ENCODE measurements at places on chromosomes 11 and 22. TPM values are rescaled to one million over a fixed set of nuclear protein-coding genes. Genes with fewer than 3 reads are reported as not detected.

Gene BID
- total RNA-seq = 22.0 TPM

Gene APOL4
- total RNA-seq = 0.70 TPM

Gene TRPC6
- total RNA-seq = not detected

Gene PATE2
- not detected for total RNA-seq

Gene C11orf97
- total RNA-seq = not detected

Gene API5
- 186 TPM for total RNA-seq

Gene LRP4
- total RNA-seq = 0.20 TPM

Gene NXPE2
- not detected for total RNA-seq

Gene C22orf15
- 0.33 TPM for total RNA-seq

Gene DNAJB13
- 0.21 TPM for total RNA-seq

Gene MS4A6A
- total RNA-seq = not detected

Gene DDT
- total RNA-seq = 103 TPM

Gene TCN1
- total RNA-seq = not detected

Gene BSX
- total RNA-seq = not detected

Gene CNIH2
- 2.2 TPM for total RNA-seq

Gene YPEL1
- 0.60 TPM for total RNA-seq

Gene FREY1
- 0.60 TPM for total RNA-seq

Gene MYBPC3
- not detected for total RNA-seq

Gene TEX54
- not detected for total RNA-seq

Gene OSBPL5
- total RNA-seq = 7.3 TPM

Gene OR10G4
- not detected for total RNA-seq

Gene FXYD6
- 0.18 TPM for total RNA-seq

Gene GPR83
- total RNA-seq = 0.06 TPM

Gene RCOR2
- 0.82 TPM for total RNA-seq

Gene ATF4
- 806 TPM for total RNA-seq

Gene MS4A7
- total RNA-seq = 0.41 TPM

Gene FGF4
- not detected for total RNA-seq

Gene TENM4
- not detected for total RNA-seq

Gene SCT
- total RNA-seq = not detected

Gene RAB6A
- 57.3 TPM for total RNA-seq

Gene SLC29A2
- total RNA-seq = 8.1 TPM

Gene SLC5A1
- total RNA-seq = not detected

Gene SEPTIN5
- total RNA-seq = 1.1 TPM

Gene TESMIN
- total RNA-seq = 2.2 TPM

Gene MMP7
- total RNA-seq = not detected

Gene ZNF215
- 2.5 TPM for total RNA-seq

Gene GRIK4
- total RNA-seq = 0.40 TPM

Gene MYEOV
- total RNA-seq = not detected

Gene MS4A4A
- total RNA-seq = not detected

Gene KIAA0930
- 28.0 TPM for total RNA-seq

Gene KMT5B
- 15.7 TPM for total RNA-seq

Gene SMC1B
- total RNA-seq = 2.1 TPM

Gene GAB4
- 0.14 TPM for total RNA-seq

Gene LDHAL6A
- total RNA-seq = not detected

Gene RAG2
- not detected for total RNA-seq

Gene SLC1A2
- total RNA-seq = 0.08 TPM

Gene FEN1
- total RNA-seq = 140 TPM

Gene PATE1
- not detected for total RNA-seq

Gene MYOD1
- total RNA-seq = not detected

Gene YPEL4
- total RNA-seq = 0.38 TPM

Gene KCNC1
- total RNA-seq = not detected

Gene DRD4
- 0.37 TPM for total RNA-seq

Data from activated naive CD8-positive, alpha-beta T cell treated with anti-CD3 and anti-CD28 coated beads for 36 hours (primary cell).